ENCODE measurements at places on chromosomes 7 and 10.
A peak's percentile ranks its signal among the peaks of the same experiment; 100 is the strongest.

GRCh38 chr10:68032113-68032512, 43.0 kb downstream of the HERC4 start:
- DNase-seq: no peak

GRCh38 chr7:2613098-2613930, 18.5 kb upstream of the TTYH3 start:
- no peak for DNase-seq

- no peak for DNase-seq
Measured at GRCh38 chr7:112779667-112780066, 10.5 kb downstream of the TMEM168 start.

DNA sequence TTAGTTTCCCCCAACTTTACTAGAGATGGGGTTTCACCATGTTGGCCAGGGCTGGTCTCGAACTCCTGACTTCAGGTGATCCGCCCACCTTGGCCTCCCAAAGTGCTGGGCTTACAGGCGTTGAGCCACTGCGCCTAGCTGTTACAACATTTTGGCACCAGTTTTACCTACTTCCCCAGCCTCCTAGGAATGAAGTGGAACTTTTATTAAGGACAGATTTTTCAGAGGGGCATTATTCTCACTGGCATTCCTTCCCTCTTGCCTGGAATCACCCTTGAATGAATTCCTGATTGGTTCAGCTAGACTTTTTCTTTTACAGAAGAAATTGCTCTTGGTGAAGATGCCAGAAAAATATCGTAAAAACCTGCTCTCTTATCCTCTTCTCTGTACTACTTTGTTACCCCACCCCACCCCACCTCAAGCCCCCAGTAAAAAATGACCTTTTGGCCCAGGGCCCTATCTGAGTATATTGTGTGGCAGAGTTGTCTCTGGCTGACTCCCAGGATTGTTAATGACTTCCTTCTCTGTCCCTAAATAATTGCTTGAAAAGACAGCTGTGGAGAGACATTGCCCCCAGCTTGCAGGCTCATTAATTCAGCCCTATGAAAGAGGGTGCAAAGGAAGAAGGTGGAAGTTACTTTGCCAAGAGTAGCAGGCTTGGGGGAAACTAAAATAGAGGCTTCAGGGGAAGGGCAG, 189.6 kb downstream of the AUTS2 start:
- no peak for DNase-seq

DNA sequence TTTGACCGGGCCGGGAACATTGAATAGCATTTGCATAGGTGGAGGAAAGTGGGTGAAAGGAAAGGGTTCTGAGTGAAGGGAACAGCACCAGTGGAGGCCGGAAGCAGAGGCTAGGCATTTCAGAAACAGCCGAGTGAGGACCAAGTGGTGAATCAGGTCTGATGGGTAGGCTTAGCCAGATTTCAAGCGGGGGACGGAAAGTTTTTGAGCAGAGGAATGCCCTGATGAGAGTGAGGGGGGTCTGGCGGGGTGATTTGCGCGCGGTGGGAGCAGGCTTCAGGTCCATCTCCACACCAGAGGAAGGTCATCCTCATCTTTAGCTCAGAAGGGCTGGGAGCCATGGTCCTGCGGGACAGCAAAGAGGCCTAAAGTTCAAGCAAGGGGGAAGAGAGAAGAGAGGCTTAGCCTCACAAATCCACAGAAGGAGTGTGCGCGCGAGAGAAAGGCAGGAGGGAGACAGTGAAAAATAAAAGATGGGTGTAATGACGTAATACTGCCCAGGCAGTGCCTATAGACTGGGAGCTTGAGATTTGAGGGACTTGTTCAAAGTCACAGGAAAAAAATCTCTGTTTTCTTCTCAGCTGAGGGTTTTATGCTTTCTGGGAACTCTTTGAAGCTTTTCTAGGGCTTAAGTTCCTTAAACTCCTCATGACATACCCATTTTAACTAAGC, 1.0 kb upstream of the DENND2A start:
- no peak for DNase-seq

- no peak for DNase-seq
Measured at GRCh38 chr10:8130973-8131911, 76.8 kb downstream of the GATA3 start.

DNA sequence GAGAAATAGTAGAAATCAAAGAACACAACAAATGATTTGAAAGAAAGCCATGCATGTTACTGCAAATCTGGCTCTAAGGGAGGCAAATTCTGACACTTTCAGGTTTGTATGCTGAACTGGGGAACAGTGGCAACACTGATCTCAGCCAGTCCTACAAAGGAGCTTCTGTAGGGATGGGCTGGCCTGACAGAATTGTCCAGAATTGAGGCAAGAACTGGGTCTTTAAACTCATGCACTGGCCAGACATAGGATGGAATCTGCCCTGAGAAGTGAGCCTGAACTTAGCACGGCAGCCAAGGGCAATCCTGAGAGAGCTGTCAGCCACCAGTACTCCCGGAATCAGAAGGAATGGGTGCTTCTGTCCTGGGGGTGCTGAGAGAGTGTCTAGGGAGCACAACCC, 70.9 kb upstream of the RAPGEF5 start:
- DNase-seq: no peak

DNA sequence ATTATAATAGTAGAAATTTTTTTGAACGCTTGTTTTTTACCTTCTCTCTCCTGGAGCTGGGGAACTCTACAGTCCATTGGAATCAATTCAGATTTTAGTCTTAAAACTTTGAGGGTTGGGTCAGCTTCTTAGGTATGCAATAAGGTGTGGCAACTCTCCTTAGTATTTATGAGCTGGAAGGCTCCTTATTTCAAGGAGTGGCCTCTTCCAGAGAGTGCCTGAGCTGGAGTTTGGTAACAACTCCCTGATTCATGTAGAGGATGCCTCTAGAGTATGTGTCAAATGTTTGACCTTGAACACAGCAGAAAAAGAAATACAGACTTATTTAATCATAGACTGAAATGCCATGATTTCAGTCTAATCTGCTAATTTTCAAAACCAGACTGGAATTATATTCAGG, 11.1 kb downstream of the CDK14 start:
- no peak for DNase-seq

DNA sequence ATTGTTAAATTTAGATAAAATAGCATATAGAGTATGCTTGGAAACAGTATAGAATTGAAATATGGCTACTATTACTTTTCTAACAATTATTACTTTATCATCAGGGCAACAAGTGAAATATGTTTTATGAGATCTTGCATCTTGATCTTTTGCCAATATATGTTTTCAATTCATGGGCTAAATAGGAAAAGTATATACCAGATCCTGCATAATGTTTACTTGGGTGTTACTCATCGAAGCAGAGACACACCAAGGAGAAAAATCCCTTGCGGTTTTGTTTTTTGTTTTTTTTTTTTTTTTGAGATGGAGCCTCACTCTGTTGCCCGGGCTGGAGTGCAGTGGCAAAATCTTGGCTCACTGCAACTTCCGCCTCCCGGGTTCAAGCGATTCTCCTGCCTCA, 541.4 kb downstream of the SUGCT start:
- no peak for DNase-seq

- no peak for DNase-seq
Measured at GRCh38 chr7:21616796-21617436, 74.1 kb downstream of the DNAH11 start.

- DNase-seq: no peak
Measured at GRCh38 chr7:111352319-111352718, 210.0 kb downstream of the IMMP2L start.

- DNase-seq: no peak
Measured at GRCh38 chr10:78063236-78063635, 29.6 kb downstream of the RPS24 start.

- DNase-seq: no peak
Measured at GRCh38 chr7:120170834-120171233, 102.1 kb upstream of the KCND2 start.

DNA sequence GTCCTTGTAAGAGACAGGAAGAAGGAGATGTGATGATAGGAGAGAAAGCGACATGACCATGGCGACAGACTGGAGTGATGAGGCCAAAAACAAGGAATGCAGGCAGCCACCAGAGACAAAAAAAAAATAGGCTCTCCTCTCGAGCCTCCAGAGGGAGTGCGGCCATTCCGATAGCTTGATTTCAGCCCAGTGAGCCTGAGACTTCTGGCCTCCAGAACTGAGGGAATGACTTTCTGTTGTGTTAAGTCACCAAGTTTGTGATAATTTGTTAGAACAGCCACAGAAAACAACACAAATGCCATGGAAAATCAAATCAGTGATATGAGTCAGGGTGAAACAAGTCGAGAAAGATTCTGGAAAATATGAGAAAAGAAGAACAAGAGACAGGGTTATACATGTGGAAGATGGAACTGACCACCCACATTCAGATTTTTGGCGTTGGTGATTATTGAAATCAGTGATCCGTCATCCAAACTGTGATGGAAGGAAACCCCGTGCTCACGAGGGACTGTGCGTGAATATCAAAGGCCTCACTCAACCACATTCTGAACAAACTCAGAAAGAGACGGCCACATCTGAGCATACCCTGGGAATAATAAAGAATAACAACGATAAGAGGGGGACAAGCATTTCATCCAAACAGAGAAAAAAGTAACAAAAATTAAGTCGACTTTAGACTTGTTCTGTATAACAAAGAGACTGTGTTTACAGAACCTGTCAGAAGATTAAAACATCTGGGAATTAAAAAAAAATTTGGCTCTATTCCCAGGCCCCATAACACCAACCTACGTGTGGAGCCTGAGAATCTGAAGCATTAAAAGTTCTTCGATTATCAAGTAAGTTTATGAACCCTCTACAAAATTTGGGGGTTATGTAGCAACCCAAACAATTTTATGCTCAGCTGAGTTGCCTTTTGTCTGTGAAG, 72.1 kb downstream of the EEPD1 start:
- DNase-seq: no peak

- no peak for DNase-seq
Measured at GRCh38 chr7:115634633-115635032, 395.9 kb downstream of the TFEC start.

GRCh38 chr10:59631237-59631636, 78.4 kb downstream of the SLC16A9 start:
- DNase-seq: no peak

DNA sequence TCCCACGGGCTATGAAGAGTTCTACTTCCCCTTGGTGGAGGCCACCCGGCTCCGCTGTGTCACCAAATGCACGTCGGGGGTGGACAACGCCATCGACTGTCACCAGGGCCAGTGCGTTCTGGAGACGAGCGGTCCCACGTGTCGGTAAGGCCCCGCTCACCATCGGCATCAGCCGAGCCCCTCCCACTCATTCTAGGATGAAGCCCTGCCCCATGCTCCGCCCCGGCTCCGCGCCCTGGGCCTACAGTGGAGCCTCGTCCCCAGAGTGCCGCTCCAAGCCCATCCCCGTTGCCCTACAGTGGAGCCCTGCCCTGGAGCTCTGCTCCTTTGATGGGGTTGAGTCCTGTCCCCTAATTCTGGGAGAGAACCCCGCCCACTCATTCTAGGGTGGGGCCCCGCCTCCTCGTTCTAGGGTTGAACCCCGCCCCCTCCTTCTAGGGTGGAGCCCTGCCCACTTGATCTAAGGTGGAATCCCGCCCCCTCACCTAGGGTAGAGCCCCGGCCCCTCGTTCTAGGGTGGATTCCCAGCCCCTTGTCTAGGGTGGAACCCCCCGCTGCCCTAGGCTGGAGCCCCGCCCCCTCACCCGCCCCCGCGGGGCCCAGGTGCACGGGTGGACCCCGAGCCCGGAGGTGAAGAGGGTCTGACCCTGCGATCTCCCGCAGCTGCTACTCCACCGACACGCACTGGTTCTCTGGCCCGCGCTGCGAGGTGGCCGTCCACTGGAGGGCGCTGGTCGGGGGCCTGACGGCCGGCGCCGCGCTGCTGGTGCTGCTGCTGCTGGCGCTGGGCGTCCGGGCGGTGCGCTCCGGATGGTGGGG, 3.4 kb upstream of the MUC12 start:
- peak; percentile 53 for DNase-seq

- peak; percentile 36 for DNase-seq
Measured at GRCh38 chr7:99379043-99379577, 4.6 kb downstream of the ARPC1B start.

DNA sequence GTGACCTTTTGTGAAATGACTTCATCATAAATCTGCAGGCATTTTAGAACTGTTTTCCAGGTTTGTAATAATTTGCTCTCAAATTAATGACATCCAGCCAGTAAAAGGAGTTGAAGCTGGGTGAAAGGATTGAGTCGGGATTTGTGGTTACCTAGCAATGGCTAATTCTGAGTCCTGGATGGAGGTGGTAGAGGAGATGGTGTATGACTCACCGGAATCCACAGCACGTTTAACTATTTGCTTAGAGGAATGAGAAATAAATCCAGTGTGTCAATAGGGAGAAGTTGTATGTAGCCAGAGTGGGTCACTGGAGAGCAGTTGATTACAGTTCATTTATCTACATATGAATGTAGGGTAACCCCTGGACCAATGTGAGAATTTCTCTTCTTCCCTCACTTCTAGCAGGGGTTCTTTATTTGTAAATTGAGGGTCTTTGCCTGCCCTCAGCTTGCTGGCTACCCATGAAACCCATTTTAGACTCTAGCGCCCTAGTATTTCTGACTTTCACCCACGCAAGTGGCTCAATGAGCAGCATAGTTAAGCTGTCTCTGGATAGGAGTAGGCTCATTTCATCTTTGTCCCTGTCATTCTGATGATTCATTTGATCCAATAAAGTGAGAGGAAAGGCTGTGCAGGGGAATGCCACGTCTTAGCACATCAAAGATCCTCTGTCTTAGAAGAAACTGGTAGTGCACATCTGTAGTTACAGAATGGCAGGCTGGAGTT, 547.8 kb downstream of the SORCS3 start:
- no peak for DNase-seq

GRCh38 chr10:38159004-38159403, 64.9 kb downstream of the ZNF37A start:
- no peak for DNase-seq

- DNase-seq: no peak
Measured at GRCh38 chr7:73647725-73648592, 19.7 kb upstream of the VPS37D start.

GRCh38 chr10:121478556-121478955, 119.7 kb downstream of the FGFR2 start:
- no peak for DNase-seq

- peak; percentile 17 for DNase-seq
Measured at GRCh38 chr7:131556053-131556908, at the start of gene PODXL. TSS of gene PODXL (minus strand) at chr7:131556628. CDS start at chr7:131556359, 269 bp downstream.

GRCh38 chr7:972676-973309, 2.6 kb downstream of the COX19 start:
- no peak for DNase-seq

Measured in activated T-helper 1 cell treated with anti-CD3 and anti-CD28 coated beads, Interleukin-2, amount 50 U/mL, for 16 hours (primary cell).